Right renal cortex interstitium (tissue), 3 donors: ENCODE measurements at places on chromosomes 16 and 17.

- DNase-seq: no peak
These were observed 20.8 kb downstream of the GOSR2 start for GRCh38 chr17:46943501-46944393.

DNA sequence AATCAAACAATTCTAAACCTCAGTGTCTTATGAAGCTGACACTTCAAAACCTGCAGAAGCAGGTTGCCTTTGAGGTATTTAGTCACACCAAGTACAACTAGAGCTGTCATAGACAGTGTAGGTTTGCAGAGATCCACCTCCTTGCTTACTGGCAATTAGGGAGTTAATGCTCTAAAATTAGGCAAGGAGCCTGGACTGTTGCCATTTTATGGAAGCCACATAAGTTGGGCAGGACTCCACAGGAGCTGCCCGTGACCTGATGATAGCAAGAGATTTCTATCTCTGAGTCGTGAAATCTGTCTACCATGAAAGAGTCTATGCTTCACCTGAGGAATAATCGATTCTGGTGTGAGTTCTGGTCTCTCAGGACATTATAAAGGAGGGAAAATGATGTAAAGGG is 8.9 kb downstream of the EME1 start:
- no peak for DNase-seq

DNA sequence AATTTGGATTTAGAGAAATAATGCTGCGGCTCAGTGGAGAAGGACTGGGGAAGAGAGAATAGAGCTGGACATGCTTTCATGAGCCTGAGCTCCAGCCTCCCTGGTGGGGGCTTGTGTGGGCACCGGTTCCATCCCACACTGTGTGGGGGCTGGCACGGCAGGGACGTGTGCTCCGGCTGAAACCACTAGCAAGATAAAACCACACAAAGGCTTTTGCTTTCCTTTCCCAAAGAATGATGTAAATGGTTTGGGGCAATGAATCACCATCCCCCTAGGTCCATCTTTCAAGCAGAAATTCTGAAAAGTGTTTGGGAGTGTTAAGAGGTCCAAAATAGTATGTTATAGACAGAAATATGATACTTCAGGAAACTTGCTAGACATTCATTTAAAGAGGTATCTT is 77.0 kb downstream of the CDH11 start:
- no peak for DNase-seq

- no peak for DNase-seq
These were observed 35.0 kb downstream of the ZCCHC14 start for GRCh38 chr16:87457709-87458423.

- DNase-seq: no peak
These were observed 76.9 kb downstream of the AMFR start for GRCh38 chr16:56348168-56349085.
